NCI-H146 (cell line): ENCODE measurements at places on chromosomes 12 and 14.

GRCh38 chr14:75401361-75401760 is 26.5 kb upstream of the JDP2 start:
- no peak for DNase-seq

DNA sequence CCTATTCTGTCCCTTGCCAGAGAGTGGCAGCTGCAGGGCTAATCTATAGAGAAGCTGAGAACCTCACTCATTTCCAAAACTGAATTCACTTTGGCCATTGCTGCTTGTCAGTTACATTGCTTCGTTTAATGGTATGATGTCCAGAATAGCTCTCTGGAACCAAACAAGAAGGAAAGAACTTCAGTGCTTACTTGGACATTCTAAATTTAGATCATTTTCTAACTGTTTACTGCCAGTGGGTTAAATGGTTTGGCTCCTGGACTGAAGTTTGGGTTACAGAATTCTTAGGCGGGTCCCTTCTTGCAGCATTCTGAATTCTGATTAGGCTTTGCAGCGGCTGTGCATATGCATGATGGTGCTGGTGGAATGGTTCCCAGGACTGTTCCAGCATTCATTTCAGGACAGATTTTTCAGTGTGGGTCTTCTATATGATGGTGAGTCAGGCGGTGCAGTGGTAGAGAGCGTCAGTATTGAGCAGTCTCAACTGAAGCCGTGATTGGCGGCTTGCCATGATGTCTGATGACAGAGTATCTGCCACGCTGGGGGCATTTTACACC is 148.7 kb downstream of the DYRK2 start:
- DNase-seq, result no peak

DNA sequence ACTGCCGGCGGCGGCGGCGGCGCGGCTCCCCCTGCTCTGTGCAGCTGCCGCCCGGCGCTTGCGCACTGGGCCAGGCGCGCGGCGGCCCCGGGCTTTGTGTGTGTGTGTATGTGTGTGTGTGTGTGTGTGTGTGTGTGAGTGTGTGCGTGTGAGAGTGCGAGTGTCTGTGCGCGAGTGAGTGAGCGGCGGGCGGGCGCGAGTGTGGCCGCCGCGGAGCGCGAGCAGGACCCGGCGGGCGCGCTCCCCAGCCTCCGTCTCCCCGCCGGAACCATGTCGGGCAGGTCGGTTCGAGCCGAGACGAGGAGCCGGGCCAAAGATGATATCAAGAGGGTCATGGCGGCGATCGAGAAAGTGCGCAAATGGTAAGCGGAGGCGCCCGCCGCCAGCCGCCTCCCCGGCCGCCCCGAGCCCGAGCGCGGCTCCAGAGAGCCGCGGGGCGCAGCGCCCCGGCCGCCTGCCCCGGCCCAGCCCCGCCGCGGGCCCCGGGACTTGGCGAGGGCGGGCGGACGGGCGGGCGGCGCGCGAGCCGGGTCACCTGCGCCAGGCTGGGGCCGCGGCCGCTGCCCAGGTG is at the start of gene BCL7A:
Gene BCL7A, plus strand, starts transcription at position 63 of the 571 bp plus-strand sequence. Its CDS starts 208 bp downstream, at position 271.
- DNase-seq, result peak; percentile 76

GRCh38 chr12:12534975-12535374 is 27.7 kb downstream of the DUSP16 start:
- DNase-seq, result no peak

- DNase-seq, result no peak
These were observed 11.4 kb downstream of the EIF2S1 start for GRCh38 chr14:67371247-67372148.

GRCh38 chr14:72503696-72504368 is 390.1 kb downstream of the DPF3 start:
- DNase-seq, result no peak

DNA sequence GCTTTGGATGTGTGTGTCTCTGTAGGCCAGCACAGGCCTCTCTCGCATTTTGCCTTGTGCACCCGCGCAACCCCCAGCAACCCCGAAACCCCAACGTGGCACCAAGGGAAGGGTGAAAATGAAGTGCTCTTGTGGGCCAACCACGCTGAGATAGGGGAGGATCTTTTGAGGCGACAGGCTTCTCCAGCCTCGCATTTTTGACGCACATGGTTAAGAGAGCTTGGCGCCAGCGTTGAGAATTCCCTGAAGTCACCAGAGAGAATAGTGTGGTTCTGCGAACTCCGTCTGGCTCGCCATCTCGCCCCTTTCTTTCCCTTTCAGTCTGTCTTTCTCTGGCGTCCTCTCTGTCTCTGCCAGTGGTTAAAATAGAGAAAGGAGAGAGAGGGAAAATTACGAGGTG is 1.9 kb upstream of the TBX3 start:
- DNase-seq, result no peak

DNA sequence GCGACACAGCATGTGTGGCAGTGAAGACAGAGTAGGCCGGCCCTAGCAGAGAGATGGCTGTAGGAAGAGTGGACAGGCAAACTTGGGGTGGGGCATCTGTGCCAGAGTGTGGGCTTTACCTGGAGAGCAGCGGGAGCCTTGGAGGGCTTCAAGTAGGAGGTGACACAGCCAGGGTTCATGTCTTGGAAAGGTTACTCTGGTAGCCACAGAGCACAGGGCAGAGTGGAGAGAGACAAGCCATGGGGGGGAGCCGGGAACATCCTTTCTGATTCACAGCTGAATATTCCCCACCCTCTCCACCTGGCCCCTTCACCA is 53.5 kb upstream of the DIO3 start:
- no peak for DNase-seq

DNA sequence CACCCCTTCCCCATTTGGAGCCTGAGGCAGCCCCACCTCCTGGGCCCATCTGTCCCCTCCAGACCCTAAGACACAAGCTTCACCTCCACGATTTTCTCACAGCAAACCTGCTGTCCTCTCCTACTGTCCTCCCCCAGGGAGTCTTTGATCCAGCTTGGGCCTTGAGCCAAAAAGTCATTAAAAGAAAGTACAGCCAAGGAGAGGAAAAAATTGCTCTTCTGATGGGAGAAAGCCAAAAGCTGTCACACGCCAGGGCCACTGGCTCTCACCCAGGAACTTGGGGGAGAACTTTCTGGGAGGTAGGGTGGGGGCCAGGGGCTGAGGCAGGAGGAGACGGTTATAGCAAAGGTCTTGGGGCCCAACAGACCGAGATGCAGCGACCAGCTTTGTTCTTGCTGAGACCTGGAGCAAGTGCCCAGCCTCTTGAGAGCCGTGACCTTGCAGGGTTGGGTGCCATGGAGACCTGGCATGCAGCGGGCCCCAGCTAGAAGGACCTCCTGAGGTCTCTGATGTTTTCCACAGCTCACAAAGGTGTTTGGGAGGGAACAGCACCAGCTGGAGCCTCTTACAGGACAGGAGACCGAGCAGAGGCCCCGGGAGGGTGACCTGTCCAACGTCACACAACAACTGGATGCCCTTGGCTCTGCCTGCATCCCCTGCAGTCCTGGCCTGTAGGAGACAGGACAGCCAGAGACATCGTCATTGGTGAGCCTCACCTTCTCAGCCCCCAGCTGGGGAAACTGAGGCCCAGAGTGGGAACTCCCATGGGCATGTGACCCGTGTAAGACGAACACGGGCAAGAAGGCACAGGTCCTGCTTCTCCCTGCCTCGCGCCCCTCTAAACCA is 124.5 kb downstream of the CALM1 start:
- DNase-seq, result peak; percentile 17

DNA sequence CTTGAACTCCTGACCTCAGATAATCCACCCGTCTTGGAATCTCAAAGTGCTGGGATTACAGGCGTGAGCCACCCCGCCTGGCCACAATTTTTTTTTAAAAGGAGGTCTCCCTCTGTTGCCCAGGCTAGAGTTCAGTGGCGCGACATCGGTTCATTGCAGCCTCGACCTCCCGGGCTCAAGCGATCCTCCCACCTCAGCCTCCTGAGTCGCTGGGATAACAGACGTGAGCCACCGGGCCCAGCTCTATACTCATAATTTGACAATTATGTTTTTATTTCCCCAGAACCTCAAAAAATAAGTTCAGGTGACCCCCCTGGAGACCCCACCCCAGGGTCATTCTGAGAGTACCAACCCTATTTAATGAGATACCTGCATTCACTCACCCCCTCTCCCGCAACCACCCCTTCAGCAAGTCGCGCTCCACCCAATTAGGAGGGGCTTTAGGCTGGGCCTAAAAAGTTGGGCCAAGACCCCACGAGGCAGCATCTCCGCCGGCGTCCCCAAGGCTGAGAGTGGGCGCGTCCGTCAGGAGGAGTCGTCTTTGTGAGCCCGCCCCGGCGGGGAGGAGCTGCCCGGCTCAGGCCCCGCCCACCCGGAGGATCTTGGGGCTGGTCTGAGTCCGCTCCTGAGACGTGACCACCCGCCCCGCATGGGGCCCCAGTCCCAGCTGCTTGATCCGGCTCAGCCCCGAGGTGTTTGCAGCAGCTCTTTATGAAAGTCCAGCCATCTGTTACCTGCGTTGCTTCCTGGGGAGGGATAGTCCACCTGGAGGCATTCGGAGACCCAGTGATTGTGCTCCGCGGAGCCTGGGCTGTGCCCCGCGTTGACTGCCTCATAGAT is at the start of gene ANKRD33:
Gene ANKRD33, plus strand, starts transcription at position 628 of the 840 bp plus-strand sequence. Its CDS starts 84 bp downstream, at position 712.
- peak; percentile 99 for DNase-seq

- no peak for DNase-seq
These were observed 29.6 kb downstream of the PMCH start for GRCh38 chr12:102167821-102168604.

DNA sequence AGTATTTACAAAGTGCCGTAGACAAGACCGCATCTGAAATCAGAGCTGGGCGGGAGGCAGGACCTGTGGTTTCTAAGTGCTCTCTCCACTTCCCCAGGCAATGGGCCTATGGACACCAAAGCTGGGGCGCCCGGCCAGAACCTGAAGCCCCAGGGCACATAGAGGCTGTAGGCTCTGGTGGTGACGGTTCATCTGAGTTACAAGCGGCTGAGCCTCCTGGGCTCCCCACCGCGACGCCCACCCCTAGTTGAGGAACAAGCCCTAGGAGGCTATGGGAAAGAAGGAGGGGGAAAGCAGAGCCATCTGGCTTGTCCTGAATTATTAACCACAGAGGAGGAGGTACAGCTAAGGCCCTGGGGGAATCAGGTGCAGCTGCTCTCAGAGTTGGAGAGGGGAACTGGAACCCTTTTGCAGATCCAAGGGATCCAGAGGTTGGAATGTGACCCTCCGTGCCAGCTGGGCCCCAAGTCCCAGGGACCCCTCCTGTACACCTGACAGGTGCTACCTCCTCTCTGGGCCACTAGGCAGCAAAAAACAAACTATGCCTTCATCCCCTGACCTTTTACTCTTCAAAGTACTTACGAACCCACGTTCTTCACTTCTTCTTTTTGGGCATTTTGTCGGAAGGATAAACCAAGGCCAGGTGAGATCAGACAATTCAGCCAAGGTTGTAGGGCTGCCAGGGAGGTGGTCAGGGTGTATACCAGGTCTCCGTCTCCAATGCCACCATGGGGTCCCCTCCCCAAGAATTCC is 77.2 kb downstream of the ARL6IP4 start:
- DNase-seq, result peak; percentile 74

DNA sequence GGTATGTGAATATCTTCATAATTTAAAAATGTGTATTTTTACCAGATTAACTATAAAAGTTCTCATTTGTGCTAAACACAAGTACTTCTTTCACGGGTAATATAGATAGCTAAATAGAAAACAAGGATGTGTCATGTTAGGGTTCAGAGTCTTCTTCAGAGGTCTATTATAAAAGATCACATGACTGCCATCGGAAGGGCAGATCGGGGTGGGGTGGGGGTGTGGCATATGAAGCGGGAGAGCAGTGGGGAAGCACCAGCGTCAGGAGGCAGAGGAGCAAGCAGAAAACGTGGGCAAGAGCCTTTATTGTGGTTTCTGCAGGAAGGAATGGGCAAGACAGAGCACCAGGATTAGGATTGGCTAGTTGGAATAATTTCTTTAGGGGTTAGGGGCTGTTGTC is 63.7 kb upstream of the DNM1L start:
- DNase-seq, result no peak

DNA sequence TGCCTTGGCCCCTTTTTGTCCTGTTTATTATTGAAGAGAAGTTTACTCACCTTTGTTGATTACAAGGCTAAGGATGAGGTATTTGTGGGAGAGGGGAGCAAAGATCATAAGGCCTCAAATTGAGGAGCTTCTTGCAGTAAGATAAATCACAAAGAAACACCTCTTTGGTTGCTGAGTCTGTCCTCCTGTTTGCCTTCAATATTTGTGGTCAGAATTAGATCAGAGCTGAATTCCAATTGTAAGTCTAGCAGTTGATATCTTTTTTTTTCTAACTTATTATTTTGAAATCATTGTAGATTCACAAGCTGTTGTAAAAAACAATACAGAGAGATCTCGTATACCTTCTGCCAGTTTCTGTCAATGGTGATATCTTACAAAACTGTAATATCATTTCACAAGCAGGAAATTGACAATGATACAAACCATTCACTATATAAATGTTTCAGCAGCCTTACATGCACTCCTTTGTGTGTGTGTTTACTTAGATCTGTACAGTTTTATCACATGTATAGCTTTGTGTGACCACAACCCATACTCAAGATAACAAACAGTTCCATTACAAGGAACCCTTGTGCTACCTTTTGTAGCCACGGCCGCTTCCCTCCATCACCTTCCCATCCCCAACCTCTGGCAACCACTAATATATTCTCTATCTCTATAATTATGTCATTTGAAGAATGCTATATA is 97.4 kb downstream of the KICS2 start:
- DNase-seq, result peak; percentile 56

DNA sequence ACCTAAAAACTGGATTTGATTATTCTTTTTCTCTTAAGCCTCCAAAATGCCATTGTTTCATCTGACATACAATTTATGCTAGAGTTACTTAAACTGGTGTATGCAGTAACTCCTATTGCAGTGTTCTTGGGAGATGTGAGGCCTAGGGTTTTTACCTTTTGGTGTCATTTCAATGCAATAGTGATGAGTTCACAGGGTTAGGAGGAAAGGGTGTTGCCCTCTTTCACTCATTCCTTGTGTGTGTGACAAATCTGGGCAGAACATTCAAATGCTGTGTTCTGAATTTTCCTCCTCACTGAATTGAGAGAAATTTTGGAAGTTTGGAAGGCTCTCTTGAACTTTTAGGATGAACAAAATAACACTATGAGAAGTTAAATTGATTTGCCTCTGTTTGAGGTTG is 69.9 kb downstream of the IGF1 start:
- DNase-seq, result no peak

DNA sequence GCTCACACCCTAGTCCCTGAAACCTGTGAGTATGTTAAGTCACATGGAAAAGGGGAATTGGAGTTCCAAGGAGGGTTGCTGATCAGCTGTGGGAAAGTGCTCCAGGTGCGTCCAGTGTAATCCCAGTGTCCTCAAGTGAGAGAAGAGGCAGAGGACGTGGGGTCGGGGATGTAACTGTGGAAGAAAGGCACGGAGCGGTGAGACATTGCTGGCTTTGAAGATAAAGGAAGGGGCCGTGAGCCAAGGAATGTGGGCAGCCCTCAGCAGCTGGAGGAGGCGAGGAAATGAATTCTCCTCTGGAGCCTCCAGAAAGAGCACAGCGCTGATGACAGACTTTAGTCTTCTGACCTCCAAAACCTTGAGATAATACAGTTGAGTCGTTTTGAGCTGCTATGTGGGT is 191.6 kb upstream of the TMEM132C start:
- no peak for DNase-seq

GRCh38 chr12:98373025-98373554 is 142.3 kb upstream of the TMPO start:
- DNase-seq, result peak; percentile 73

- DNase-seq, result no peak
These were observed 859.2 kb downstream of the DIO2 start for GRCh38 chr14:79352076-79352630.
